M059J (cell line): ENCODE measurements at places on chromosomes 12 and 14. TPM values are rescaled to one million over a fixed set of nuclear protein-coding genes. Genes with fewer than 3 reads are reported as not detected.

DNA sequence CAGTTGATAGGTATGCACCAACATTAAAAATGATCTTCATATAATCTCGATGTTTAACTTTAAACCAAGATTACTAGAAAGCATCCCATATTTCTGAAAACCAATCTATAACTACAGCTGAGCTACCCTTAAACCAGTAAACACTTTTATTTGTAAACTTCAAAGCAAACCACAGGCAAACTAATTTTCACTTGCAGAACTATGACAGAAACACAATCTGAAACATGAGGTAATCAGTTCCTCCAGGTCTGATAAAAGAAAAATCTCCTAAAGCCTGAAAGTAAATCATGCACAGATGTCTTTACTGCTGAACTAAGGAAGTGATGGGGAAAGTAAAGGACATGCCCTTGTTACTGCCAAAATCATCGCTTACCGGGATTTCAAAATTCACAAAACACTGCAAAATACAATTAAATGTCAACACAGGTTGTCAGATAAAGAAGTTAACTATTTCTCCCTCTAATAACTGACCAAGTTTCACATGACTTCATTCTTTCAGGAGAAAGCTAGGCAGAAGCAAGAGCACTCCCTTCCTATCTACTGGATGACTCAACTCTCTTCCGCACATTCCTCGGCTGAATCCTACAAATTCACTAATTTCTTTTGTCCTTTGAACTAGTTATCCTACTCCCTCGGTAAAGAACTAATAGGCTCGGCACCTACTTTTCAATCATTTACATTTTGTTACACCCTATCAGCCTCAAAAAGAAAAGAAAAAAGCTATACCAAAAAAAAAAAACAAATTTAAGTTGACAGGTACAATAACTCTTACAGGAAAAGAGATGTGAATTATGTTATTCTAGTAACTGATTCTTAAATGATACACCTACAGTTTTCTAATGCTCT is 1.4 kb downstream of the EEA1 start:
- peak; percentile 78 for DNase-seq

DNA sequence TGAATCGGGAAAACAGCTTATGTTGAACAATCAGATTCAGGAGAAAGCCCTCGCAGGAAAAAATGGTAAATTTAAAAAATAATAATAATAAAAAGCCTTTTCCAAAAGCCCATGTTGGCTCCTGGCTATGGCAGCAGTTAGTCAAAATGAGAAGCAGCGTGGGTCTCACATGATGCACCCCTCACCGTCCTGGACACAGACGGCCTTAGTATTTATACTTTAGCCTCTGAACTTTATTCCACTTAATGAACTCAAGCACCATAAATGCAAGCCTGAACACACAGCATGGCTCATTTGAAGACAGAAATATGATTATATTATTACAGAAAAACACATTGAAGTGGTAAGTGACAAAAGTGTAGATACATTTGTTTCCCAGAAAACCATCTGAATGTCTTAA is 160.9 kb downstream of the RIMBP2 start:
- DNase-seq = no peak

GRCh38 chr12:26896913-26897312 is 40.9 kb downstream of the INTS13 start:
- peak; percentile 11 for DNase-seq

Gene OASL
- total RNA-seq = 110 and 115 TPM in 2 replicates

Gene SIX4
- total RNA-seq = 17.9 and 23.8 TPM in 2 replicates

DNA sequence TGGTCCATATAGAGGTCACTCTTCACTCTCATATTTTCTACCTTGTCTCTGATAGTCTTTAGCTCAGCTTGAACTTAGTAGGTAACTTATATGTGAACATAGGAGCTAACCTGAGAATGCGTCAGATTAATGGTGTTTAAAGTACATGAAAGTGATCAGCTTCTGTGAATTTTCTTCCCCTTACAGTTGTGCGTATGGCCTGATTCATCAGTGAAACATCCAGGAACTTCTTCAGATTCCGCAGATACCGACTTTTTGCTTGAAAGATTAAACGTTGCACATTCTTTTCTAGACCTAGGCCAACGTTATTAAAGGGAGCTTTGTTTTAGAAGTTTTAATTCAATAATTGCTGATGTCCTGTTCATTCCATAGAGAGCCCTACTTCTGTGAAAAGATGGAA is 1945.1 kb upstream of the SEL1L start:
- no peak for DNase-seq

DNA sequence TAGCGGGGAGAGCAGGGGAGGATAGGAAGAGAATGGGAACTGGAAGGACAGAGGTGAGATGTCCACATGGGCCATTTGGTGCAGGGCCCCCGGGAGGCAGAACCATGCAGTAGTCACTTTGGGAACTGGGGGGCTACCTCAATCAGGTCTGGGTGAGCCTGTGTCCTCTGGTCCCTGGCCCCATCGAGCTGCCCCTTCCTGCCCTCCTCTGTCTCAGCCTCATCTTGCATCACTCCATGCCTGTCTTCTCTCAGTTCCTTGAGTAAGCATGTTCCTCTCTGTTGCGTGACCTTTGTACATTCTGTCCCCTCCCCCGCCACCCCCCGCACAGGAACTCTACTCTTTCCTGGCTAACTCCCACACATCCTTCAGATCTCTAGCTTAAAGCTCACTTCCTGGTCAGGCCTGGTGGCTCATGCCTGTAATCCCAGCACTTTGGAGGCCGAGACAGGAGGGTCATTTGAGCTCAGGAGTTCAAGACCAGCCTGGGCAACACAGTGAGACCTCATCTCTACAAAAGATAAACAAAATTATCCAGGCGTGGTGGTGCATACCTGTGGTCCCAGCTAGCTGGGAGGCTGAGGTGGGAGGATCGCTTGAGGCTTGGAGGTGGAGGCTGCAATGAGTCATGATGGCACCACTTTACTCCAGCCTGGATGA is 23.2 kb downstream of the FOS start:
- DNase-seq = no peak

DNA sequence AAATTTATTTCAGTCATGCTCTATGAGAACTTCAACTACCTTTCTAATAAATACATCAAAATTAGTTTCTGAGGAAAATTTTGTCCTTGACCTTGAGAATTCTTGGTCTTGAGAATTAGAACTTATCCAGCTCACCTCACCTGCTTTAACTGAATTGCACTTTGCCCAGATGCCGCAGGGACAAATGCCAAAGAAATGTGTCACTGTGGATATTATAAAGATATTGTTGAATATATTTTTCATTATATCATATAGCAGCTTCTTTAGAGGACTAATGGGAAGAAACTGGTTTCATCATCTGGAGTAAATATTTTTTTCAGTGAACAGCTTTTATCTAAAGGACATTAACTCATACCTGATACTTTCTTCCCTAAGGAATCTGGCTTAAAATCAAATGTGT is 54.1 kb downstream of the LRP6 start:
- no peak for DNase-seq

GRCh38 chr12:127101076-127101475 is 1165.9 kb upstream of the TMEM132C start:
- DNase-seq = no peak

Gene MDM2
- total RNA-seq = 33.5 and 45.2 TPM in 2 replicates
